Activated CD4-positive, alpha-beta T cell treated with anti-CD3 and anti-CD28 coated beads for 24 hours (primary cell): ENCODE measurements at places on chromosomes 12 and 14.

GRCh38 chr14:19918553-19919264 lies 1.7 kb upstream of the OR4K5 start:
- DNase-seq: no peak

DNA sequence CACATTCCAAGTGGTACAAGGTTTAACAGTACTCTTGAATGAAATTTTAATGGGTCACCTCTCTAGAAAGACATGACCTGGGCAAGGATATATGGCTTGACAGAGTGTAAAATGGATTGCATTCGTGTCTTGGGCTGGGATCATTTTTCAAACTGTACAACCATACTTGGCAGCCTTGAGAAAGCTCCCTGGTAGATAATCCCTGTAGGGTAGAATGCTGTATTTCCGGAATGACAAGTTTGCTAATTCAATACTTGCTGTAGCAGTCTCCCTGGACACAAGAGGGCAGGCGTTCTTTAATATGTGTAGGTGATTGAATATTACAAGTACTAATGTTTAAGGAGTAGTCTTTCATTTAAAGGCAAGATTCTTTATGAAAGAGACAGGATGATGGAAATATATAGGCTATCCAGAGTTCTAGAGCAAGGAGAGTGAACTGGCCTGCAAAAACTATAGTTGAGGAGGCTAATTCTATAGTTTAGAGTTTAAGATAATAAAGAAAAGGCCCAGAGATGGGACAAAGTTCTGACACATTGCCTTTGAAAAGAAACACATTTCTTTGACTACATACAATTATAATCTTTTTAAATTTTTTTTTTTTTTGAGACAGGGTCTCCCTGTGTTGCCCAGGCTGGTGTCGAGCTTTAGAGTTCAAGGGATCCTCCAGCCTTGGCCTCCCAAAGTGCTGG lies 53.4 kb downstream of the PLBD1 start:
- no peak for DNase-seq

DNA sequence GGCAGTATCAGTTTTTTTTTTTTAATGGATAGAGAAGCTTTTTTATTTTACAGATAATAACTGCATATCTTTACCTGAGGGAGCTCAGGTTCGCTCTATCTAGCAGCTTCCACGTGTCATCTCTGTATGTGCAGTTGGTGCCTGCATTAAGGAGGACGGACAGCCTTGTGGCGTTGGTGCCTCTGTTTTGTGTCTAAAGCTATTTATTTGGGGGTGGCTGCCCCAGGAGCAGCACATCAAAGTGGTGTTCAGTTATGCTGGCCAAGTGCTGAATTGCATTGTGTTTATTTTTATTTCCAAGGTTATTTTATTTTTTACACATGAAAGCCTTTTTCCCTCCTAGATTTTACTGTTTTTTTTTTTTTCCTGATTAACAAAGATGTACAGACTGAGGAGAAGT lies 59.7 kb downstream of the RASSF3 start:
- DNase-seq: no peak

DNA sequence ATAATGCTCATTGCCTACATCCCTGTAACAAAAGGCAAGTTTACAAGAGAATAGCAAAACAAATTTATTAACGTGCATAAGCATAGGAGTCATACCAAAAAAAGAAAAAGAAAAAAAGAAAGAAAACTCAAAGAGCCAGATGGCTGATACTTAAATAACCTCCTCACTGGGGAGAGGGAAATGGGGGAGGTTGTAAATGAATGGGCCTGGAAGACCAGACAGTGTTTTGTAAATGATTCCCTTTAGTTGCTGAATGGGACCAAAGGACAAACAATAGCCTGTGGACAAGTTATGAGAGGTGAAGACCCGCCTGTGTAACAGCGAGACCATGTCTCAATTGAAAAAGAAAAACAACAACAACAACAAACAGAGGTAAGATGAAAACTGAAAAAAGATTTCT lies 35.3 kb downstream of the CAPS2 start:
- no peak for DNase-seq

DNA sequence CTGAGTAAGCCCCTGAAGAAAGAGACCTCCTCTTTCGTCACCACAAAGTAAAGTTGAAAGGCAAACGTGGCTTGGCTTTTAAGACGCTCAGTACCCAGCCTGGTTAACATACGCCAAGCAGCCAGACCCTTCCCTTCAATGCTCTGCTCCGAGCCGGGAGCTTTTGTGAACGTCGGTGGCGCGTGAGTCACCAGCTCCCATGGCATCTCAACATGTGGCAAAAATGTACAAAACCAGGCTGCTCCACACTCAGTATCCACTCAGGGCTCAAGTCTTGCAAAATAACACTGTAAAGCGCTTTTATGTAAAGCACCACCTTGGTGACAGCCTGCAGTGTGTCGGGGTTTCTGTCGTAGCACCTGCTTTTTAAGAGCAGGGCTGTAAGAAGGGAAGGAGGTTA lies 89.0 kb downstream of the SETD3 start:
- DNase-seq: no peak
